Osteocyte (in vitro differentiated cells): ENCODE measurements at places on chromosomes 3 and 15. TPM values are rescaled to one million over a fixed set of nuclear protein-coding genes. Genes with fewer than 3 reads are reported as not detected.

DNA sequence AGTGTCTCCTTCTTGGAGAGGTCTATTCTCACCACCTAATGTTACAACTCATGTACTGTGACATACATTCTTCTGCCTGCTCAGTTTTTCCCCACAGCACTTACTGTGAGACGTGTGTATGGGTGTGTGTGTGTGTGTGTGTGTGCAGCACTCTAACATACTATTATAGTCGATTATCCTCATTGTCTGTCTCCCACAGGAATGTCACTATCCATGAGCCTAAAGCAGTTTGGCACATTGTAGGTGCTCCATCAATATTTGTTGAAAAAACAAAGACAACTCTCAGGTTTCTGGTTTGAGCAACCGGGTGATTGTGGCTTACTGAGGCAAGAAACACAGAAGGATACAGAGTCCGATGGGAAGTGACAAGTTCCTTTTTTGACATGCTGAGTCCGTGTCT lies 8.6 kb upstream of the ZNF148 start:
- H3K4me3 ChIP-seq = no peak overlapping the region
- no peaks in the 10 kb centered on the region for H3K27me3 ChIP-seq
- no peak overlapping the region for H3K27ac ChIP-seq
- DNase-seq = no peak
- no peaks in the 10 kb centered on the region for H3K36me3 ChIP-seq
- peaks cover 6% of the 10 kb centered on the region for H3K4me1 ChIP-seq

- H3K4me3 ChIP-seq = no peak overlapping the region
- no peak for DNase-seq
- H3K27ac ChIP-seq = no peak overlapping the region
- no peaks in the 10 kb centered on the region for H3K27me3 ChIP-seq
- H3K4me1 ChIP-seq = peaks cover 5% of the 10 kb centered on the region
These were observed 329.9 kb upstream of the AGTR1 start for GRCh38 chr3:148367756-148368155.

- H3K4me3 ChIP-seq = no peak overlapping the region
- H3K27me3 ChIP-seq = peaks cover 23% of the 10 kb centered on the region
- H3K36me3 ChIP-seq = no peaks in the 10 kb centered on the region
- H3K27ac ChIP-seq = no peak overlapping the region
These were observed 59.3 kb downstream of the EBLN2 start for GRCh38 chr3:73120710-73121109.

- peaks cover 48% of the 10 kb centered on the region for H3K27me3 ChIP-seq
- H3K27ac ChIP-seq = no peak overlapping the region
- no peaks in the 10 kb centered on the region for H3K4me1 ChIP-seq
- DNase-seq = no peak
- H3K4me3 ChIP-seq = no peak overlapping the region
- no peaks in the 10 kb centered on the region for H3K36me3 ChIP-seq
These were observed 75.6 kb downstream of the GMNC start for GRCh38 chr3:190786898-190787297.

DNA sequence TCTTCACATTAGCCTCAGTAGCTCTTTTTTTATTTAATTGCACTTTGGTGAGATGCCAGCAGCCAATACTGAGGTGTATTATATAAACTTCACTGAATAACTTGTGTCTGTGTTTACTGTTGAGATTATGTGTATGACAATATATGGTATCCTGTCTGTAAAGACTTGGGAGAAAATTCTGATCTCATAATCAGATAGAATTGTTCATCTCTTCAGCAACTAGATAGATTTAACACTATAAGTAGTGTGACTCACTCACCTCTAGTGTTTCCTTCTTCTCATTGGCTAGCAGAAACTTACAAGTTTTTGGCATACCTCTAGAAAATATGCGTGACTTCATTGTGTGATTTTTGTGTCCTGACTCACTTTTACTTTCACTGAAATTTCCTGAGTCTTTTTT lies 67.6 kb upstream of the TGFBR2 start:
- no peak overlapping the region for H3K4me3 ChIP-seq
- H3K4me1 ChIP-seq = peaks cover 27% of the 10 kb centered on the region
- peak overlapping the region; percentile 44 for H3K27ac ChIP-seq
- H3K27me3 ChIP-seq = no peaks in the 10 kb centered on the region
- DNase-seq = no peak
- no peaks in the 10 kb centered on the region for H3K36me3 ChIP-seq

- no peak overlapping the region for H3K4me3 ChIP-seq
- peaks cover 1% of the 10 kb centered on the region for H3K36me3 ChIP-seq
- H3K27me3 ChIP-seq = peaks cover 68% of the 10 kb centered on the region
- peaks cover 11% of the 10 kb centered on the region for H3K4me1 ChIP-seq
These were observed 966 bp upstream of the C3orf80 start for GRCh38 chr3:160224256-160224655.

DNA sequence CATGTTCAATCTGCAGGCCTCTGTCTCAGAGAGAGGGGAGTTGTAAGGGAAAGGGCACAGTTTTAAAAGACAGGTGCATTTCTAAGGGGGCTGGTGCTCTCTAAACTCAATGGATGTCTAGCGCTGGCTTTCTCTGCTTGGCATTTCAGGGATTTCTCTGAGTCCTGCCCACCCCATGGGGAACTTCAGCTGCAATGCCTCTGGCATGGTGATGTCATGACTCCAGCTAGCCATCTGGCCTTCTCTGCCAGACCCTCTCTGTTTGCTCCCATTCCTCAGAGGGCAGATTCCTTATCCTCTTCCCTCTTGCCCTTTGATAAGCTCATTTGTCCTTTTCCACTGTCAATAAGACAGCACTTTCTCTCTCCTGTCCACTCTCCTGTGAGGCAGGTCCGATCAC lies 40.8 kb downstream of the RPLP1 start:
- H3K36me3 ChIP-seq = no peaks in the 10 kb centered on the region
- no peak for DNase-seq
- H3K4me3 ChIP-seq = no peak overlapping the region
- H3K27ac ChIP-seq = no peak overlapping the region
- H3K4me1 ChIP-seq = no peaks in the 10 kb centered on the region

GRCh38 chr3:134333522-134334181 lies 40.6 kb downstream of the AMOTL2 start:
- H3K4me3 ChIP-seq = peak overlapping the region; percentile 24
- no peaks in the 10 kb centered on the region for H3K27me3 ChIP-seq
- H3K27ac ChIP-seq = peak overlapping the region; percentile 95
- H3K4me1 ChIP-seq = peaks cover 84% of the 10 kb centered on the region
- DNase-seq = peak; percentile 67
- H3K36me3 ChIP-seq = no peaks in the 10 kb centered on the region

Gene SOX14
- total RNA-seq = not detected in 2 replicates
